Activated effector memory CD4-positive, alpha-beta T cell treated with anti-CD3 and anti-CD28 coated beads, Interleukin-2, amount 50 U/mL, for 16 hours (primary cell): ENCODE measurements at places on chromosomes 3 and 15.
A peak's percentile ranks its signal among the peaks of the same experiment; 100 is the strongest.

DNA sequence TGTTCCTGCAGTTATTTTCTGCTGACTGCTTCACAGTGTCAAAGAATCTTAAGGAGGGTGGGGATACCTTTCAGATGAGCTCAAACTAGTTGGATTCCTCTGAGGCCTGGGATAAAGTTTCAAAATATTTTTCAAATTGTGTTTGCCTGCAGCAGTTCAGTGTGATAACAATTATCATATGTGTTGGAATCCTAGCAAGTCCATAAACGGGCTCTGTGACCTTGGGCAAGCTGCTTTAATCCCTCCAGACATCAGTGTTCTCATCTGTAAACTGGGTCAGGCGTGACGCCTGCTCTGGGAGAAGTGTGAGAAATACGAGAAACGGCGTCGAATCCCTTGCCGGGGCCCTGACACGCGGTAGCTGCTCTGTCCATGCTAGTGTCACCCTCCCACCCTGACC lies 153.5 kb downstream of the UACA start:
- no peak for DNase-seq

GRCh38 chr3:55621026-55621422 lies 133.9 kb upstream of the WNT5A start:
- no peak for DNase-seq

- no peak for DNase-seq
Measured at GRCh38 chr15:74754593-74755215, 6.1 kb downstream of the CYP1A2 start.

DNA sequence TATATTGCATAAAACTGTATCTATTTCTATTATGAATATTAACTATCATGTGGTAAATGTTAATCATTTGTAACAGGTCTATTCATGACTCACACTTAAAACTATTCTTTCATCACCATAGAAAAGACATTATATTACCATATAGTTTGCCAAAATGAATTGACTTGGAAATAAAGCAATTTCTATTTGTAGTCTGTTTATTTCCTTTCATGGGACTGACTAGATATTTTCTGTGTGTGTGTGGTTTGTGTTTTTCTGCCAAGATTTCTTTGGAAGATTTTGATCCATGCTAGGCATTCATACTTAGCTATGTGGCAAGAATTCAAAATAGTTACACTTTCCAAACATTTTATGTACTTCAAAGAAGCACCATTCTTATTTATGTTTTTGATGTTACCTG lies 522.5 kb upstream of the AGTR1 start:
- no peak for DNase-seq

DNA sequence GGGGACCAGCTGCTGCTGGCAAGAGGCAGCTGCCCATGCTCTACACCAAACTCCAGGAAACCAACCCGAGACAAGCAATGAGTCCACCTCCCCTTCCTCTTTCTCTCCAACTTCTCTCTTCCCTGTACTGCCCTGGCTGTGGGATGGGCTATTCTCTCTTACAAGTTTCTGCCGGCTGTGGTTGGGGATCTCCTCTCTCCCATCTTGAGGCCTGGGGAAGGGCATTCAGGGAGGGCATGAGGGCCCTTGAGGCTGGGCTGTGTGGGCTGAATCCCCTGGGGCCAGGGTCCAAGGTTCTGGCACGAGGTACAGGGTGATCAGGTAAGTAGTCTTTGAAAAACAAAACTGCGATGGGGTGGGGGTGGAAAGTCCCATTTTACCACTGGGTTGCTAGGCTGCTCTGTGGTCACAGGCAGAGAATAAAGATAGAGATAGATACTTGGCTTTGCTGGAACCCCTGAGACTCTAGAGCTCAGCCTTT lies 32.3 kb upstream of the CTSH start:
- no peak for DNase-seq

DNA sequence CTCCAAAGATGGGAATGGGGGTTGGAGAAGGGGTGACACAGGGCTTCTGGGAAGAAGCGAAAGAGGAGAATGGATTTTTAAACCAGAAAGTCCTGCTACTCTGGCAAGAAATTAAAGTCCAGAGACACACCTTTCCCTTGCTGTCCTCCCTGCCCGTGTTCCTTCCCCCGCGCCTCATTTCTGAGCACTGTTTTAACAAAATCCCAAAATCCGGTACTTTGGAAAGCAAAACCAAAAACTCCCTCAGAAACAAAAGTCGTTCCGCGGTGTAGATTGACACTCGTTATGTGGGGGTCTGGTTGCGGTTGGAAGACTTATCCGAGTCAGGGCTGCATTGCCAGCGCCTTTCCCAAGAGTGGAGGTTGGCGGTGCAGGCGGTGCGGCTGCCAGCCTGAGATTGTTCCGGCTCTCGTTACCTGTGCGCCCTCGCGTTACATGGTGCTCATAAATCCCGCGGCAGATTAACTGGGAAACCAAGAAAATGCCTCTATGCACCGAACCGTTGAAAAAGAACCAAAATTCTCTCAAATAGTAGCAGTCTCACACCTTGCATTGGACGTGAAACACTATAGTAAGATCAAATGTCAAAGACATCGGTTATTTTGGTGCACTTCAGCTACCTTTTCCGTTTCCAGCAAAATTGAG lies 217.7 kb downstream of the MEIS2 start:
- no peak for DNase-seq

DNA sequence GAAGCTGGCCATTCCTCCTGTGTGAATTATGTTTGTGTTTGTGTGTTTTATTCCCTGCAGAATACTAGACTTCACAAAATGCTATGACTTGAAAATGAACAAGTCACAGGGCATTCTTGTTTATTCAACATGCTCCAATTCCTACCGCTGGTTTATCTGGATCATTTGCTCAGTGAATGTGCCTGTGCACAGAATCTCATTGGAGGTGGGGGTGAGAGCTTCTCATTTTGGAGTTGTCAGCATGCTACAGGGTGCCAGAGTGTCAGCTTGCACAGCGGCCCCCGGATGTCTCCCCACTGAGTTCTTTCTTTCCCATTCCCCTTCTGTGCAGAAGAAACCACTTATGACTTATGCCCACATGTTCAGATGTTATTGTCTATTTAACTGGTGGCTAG lies 428.7 kb downstream of the ROBO2 start:
- DNase-seq, result no peak

DNA sequence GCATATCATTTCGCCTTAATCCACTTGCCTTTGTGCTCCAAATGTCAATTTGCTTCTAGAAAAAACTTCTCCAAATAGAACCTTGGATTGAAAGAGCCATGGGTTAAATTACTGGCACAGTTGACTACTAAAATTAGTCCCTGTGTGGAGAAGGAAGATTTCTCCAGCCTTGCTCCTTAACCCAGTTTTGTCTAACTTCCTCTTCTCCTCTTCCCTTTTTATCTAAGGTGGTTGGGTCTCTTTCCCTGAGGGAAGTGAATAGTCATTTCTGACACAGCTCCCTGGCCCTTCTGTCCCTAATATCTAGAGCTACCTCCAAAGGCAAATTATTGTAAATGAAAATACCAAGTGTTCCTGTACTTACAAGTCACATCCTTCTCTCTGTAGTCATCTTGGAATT lies 527.9 kb upstream of the TBL1XR1 start:
- no peak for DNase-seq

- no peak for DNase-seq
Measured at GRCh38 chr3:151248772-151249337, 29.5 kb downstream of the P2RY14 start.

- no peak for DNase-seq
Measured at GRCh38 chr3:119380697-119381096, 82.7 kb downstream of the TMEM39A start.

DNA sequence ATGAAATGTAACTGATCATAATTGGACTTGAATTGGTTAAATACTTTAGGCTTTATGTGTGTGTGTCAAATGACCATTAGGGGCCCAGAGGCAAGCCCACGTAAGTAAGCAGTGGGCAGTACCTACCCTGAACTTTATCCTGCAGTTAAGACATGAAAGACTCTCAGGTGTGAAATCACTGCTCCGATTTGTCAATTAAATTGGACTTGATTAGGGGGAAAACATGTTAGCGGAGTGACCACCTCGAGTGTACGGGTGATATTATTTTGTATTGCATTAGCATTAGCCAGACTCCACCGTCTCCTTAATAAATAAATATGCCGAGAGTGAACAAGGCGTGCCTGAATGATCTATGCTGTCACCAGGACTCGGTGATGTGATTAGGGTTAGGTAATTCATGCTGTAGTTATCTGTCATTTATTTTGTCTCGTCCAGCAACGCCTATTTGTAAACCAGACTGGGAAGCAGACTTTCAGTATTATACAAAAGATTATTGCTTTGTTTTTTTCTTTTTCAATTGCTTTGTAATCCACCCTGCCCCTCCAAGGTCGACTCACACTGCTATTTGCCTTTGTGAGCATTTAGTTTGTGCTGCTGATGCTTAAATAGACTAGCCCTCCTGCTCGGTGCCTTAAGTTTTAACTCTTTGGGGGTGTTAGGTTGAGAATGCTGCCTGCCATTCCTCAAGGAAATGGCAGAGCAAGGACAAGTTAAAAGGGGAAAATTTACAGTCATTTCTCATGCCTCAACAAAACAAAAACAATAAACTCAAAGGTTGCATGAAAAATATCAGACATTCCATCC lies 1.8 kb downstream of the RBMS3 start:
- no peak for DNase-seq

DNA sequence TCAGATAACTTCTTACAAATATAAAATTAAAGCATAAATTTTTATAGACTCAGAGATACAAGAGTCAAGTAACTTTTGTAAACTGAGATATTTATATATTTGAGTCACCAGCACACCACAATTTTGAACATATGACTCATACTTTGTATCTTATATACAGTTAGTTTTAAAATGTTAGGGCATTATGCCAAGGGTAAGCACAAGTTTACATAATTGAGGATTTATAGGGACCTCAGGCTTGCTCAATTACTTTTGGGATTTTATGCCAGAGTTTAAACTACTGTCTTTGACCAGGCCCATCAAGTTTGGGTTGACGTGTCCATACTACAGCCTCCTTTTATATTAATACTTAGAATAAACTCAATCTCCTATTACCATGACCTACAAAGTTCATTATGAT lies 7.4 kb upstream of the FGF7 start:
- no peak for DNase-seq

DNA sequence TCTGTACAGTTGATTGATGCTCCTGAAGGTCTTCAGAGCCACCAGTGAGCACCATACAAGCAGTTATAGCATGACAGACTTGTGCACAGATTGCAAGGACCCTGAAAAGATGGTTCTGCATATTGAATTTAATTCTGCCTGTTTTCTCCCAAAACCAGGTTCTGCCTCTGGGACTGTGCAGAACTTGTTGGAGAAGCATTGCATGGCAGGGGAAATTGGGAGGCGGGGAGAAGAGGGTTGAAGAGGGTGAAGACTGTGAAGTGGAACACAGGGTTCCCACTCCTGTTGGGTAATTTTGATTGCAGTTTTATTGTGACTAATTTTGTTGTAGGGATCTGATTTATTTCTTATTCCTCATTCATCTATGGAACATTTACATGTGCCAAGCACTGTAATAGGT lies 10.3 kb downstream of the ZNF80 start:
- no peak for DNase-seq

- DNase-seq, result no peak
Measured at GRCh38 chr15:72911626-72912025, 128.1 kb upstream of the ADPGK start.

DNA sequence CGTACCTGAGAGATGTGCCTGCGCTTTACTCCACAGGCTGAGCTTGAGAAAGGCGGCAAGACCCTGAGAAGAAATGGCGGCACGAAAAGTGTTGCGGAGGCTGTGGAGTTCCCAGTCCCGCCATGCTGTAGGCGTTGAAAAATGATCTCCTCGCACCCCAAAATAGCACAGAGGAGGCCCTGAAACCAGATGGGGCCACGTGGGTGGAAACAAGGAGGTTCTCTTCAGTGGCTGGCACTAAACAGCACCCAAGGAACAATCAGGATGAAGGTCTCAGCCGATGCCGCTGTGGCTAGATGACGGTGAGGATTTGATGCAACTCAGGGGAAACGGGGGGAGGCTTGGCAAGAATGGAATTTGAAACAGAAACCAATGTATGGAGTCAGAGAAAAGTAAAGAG lies 57.3 kb downstream of the TMEM212 start:
- DNase-seq, result no peak

DNA sequence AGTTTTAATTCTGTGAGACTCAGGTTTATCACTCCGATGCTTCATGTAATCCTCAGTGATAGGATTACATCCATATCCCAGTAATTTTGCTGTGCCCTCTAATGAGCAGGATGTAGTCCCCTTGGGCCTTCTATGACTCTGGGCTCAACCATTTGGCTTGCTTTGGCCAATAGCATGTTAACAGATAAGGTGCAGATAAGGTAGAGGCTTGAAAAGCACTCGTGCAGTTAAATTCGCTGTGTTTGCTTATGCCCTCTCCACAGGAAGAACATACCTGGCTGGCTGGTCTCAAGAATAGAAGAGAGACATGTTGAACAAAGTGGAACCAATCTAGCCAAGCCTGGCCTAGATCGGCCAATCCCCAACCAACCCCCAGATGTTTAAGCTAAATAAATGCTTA lies 20.1 kb downstream of the CCDC13 start:
- DNase-seq, result peak; percentile 9

DNA sequence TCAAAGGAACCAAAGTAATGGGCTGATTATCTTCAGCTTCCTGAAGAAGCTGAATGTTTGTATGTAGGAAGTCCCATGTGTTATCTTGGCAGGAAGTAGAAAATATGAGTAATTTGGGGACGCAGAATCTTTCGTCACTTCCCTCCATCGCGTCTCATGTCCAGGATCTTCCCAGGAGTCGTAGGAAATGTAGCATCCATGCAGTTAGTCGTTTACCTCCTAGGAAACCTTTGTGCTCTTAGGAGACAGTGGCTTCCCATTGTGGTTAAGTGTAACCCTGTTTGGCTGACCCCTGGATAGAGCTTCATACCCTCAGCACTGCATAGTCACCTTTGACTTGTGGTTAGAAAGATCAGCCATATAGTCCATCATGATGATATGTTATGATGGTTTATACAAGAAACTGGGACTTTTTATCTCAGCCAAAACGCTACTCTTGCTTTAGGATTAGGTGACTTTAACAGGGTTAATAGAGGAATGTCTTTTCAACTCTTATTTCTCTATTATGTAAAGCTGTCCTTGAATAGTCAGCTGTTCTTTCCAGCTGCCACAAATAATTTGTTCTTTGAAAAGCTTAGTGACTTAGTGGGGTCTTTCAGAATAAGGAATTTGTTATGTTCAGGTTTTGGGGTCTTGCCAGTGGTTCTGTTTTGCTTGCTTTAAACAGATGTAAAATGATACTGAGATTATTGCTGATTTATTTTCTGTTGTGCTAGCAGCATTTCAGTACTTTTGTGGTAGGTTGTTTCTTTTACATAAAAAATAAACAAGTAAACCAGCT lies 92.2 kb downstream of the KLHL25 start:
- DNase-seq, result peak; percentile 72
